ENCODE measurements at places on chromosomes 6 and 20. TPM values are rescaled to one million over a fixed set of nuclear protein-coding genes. Genes with fewer than 3 reads are reported as not detected.

- H3K4me1 ChIP-seq: peaks cover 6% of the 10 kb centered on the region
- no peaks in the 10 kb centered on the region for H3K36me3 ChIP-seq
- peaks cover 84% of the 10 kb centered on the region for H3K27me3 ChIP-seq
- H3K27ac ChIP-seq: no peak overlapping the region
- H3K4me3 ChIP-seq: no peak overlapping the region
These were observed 6.0 kb downstream of the POU3F2 start for GRCh38 chr6:98840385-98840784.

GRCh38 chr6:3108746-3109414 is 9.6 kb upstream of the BPHL start:
- no peaks in the 10 kb centered on the region for H3K27me3 ChIP-seq
- H3K36me3 ChIP-seq: peaks cover 75% of the 10 kb centered on the region
- no peak overlapping the region for H3K27ac ChIP-seq
- no peak overlapping the region for H3K4me3 ChIP-seq
- DNase-seq: no peak

DNA sequence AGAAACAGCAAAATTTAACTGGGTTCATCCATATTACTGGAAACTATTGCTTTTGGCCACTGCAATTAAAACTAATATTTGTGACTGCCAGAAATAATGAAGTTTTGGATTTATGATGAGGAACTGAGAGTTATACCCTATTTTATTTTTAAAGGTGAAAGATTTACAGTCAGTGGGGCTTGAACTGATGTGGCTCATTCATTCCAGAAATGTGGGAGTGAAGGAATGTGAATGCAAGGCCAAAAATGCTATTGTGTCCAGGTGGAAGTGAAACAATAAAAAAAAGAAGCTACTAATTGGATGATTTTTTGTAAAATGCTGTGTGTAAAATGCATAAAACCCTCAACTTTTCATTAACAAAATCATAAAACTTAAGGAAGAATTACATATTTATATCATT is 491.9 kb downstream of the COL12A1 start:
- H3K27me3 ChIP-seq: no peaks in the 10 kb centered on the region
- no peak overlapping the region for H3K27ac ChIP-seq
- no peaks in the 10 kb centered on the region for H3K36me3 ChIP-seq
- DNase-seq: no peak
- no peak overlapping the region for H3K4me3 ChIP-seq
- peaks cover 20% of the 10 kb centered on the region for H3K4me1 ChIP-seq

DNA sequence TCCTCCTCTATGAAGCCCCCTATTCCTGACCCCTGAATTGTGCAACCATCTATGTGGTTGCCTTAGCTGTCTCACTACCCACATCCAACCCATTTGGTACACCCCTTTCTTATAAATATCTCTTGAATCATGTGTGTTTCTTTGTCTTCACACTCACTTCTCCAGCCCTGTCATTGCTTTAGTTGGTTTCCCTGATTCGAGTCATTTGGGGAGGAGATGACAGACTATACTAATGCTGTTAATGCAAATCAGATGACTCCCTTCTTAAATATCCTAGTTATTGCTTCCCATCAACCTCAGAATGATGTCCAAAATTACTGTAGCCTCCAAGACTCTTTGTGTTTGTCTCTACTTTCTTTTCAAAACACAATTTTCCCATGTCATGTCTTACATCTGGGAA is 23.0 kb downstream of the SLC35D3 start:
- no peak overlapping the region for H3K27ac ChIP-seq
- H3K4me3 ChIP-seq: no peak overlapping the region
- no peak for DNase-seq
- H3K4me1 ChIP-seq: no peaks in the 10 kb centered on the region
- H3K27me3 ChIP-seq: no peaks in the 10 kb centered on the region

The TRAPPC3L gene
- not detected for total RNA-seq

DNA sequence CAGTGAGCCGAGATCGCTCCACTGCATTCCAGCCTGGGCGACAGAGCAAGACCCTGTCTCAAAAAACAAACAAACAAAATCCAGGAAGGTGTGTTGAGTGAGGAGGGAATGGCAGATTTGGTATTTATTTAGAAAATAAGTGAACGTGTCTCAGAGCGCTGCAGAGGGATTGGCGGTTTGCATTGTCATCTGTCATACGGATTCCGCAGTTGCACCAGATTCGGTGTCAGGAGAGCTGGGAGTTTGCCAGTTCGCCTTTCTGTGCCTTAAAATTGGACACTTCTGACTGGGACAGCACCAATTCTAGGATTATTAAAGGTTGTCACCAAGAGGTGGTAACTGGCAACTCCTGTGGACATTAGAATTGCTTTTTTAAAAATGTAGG is 912 bp downstream of the SNRNP48 start:
- H3K27me3 ChIP-seq: no peaks in the 10 kb centered on the region
- H3K4me3 ChIP-seq: peak overlapping the region; percentile 90
- peak overlapping the region; percentile 87 for H3K27ac ChIP-seq
- DNase-seq: peak; percentile 22
- H3K36me3 ChIP-seq: peaks cover 19% of the 10 kb centered on the region

DNA sequence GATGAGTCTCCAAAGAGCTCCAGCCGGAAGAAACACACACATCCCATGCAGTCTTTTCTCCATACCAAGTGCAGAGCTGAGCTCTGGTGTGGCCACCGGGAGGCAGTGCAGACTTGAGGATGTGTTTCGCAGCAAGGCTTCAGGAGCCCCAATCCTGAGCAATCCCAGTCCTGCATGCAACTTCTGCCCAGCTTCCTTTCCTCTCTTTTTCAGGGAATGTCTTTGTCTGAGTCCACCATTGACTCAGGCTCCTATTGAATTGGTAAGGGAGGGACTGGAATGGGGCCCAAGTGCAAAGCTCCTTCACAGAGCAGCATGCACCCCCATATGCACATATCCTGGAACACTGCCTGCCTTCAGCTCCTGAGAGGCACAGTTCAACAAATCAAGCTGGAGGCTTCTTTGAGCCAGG is 50.5 kb upstream of the ASIP start:
- no peak overlapping the region for H3K4me3 ChIP-seq
- peak; percentile 79 for DNase-seq
- no peak overlapping the region for H3K27ac ChIP-seq
- no peaks in the 10 kb centered on the region for H3K4me1 ChIP-seq
- no peaks in the 10 kb centered on the region for H3K36me3 ChIP-seq

DNA sequence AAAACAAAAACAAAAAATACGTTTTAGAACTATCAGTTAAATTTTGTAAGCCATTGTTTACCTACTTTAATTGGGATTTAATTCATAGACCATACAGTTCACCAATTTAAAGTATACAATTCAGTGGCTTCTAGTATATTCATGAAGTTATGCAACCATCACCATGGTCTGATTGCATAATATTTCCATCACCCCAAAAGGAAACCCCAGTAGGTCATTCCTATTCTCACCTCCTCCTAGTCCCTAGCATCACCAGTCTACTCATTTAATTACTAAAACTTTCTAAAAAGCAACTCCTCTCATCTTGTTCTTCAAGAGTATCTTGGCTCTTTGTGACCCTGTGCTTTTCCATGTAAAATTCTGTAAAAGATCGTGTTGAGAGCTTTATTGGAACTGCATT is 60.2 kb downstream of the ASXL1 start:
- H3K36me3 ChIP-seq: peaks cover 21% of the 10 kb centered on the region
- peaks cover 12% of the 10 kb centered on the region for H3K4me1 ChIP-seq
- H3K4me3 ChIP-seq: no peak overlapping the region
- H3K27ac ChIP-seq: no peak overlapping the region

- H3K36me3 ChIP-seq: no peaks in the 10 kb centered on the region
- H3K4me3 ChIP-seq: no peak overlapping the region
- no peak overlapping the region for H3K27ac ChIP-seq
- no peaks in the 10 kb centered on the region for H3K27me3 ChIP-seq
These were observed 46.6 kb upstream of the HIVEP1 start for GRCh38 chr6:11965499-11965898.

DNA sequence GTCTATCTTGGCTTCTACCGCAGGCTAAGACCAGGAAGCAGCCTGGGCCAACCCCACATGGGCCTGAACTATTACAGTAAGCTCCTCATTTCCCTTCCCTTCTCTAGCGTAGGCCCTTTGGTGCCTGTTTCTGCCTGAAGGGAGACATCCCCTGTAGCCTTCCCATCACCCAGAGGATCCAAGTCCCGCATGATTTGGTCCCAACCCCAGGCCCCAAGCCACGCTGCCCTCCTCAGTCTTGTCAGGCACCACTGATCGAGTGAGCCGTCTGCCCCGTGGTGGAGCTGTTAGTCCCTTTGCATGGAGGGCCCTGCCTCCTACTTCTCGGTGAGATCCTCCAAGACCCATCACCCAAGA is 46.4 kb downstream of the EBF4 start:
- no peak overlapping the region for H3K27ac ChIP-seq
- no peaks in the 10 kb centered on the region for H3K4me1 ChIP-seq
- no peak overlapping the region for H3K4me3 ChIP-seq

GRCh38 chr20:61682114-61682995 is 383.3 kb downstream of the TAF4 start:
- no peaks in the 10 kb centered on the region for H3K36me3 ChIP-seq
- H3K4me1 ChIP-seq: peaks cover 25% of the 10 kb centered on the region
- DNase-seq: no peak
- H3K4me3 ChIP-seq: no peak overlapping the region
- no peak overlapping the region for H3K27ac ChIP-seq

The MMS22L gene
- 7.6 TPM for total RNA-seq

GRCh38 chr6:22966691-22967422 is 397.5 kb downstream of the HDGFL1 start:
- H3K36me3 ChIP-seq: no peaks in the 10 kb centered on the region
- no peak for DNase-seq
- no peak overlapping the region for H3K27ac ChIP-seq
- no peaks in the 10 kb centered on the region for H3K27me3 ChIP-seq

GRCh38 chr6:31462026-31462963 is 35.6 kb upstream of the MICB start:
- H3K27me3 ChIP-seq: peaks cover 12% of the 10 kb centered on the region
- peak overlapping the region; percentile 90 for H3K4me3 ChIP-seq
- DNase-seq: peak; percentile 16
- peak overlapping the region; percentile 92 for H3K27ac ChIP-seq

DNA sequence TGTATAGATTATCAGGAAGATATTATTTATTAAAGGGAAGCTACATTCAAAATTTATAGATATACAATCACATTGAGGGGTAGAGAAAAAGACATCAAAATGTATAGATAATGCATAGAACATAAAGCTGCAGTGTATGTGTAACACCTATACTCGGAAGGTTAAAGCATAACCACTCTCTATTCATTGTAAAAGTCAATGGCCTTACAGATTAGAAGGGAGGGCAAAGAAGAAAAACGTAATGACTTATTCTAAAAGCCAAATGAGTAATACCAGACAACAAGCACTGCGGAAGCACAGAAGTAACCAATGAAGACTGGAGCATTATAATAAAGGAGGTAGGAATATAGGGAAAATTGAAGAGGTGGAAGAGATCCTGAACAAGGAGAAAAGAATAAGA is 11.3 kb downstream of the HBS1L start:
- no peak for DNase-seq
- peaks cover 44% of the 10 kb centered on the region for H3K36me3 ChIP-seq
- no peak overlapping the region for H3K27ac ChIP-seq
- H3K4me1 ChIP-seq: peaks cover 13% of the 10 kb centered on the region
- no peak overlapping the region for H3K4me3 ChIP-seq
- H3K27me3 ChIP-seq: no peaks in the 10 kb centered on the region

GRCh38 chr6:108606250-108606690 is 45.6 kb downstream of the FOXO3 start:
- peaks cover 43% of the 10 kb centered on the region for H3K4me1 ChIP-seq
- H3K4me3 ChIP-seq: no peak overlapping the region
- DNase-seq: no peak
- no peak overlapping the region for H3K27ac ChIP-seq

DNA sequence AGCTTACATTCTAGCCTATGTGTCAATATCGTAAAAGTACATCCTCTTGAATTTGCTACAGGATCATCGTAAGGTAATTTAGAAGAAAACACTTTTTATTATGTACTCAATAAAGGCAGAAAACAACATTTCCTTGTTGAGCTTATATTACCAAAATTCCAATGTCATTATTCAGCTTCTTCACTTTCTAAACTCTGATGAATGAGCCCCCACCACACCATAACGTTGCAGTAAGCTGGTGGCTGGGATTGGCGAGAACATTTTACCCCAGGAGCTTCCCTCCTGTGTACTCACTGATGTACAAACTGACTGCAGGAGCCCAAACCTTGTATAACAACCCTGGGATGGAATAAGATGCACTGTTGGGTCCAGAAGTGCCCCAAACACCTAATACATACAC is 238.1 kb upstream of the MARCKS start:
- no peaks in the 10 kb centered on the region for H3K27me3 ChIP-seq
- H3K36me3 ChIP-seq: no peaks in the 10 kb centered on the region
- no peak overlapping the region for H3K27ac ChIP-seq
- H3K4me3 ChIP-seq: no peak overlapping the region

Measured in MCF 10A (cell line).